Sigmoid colon (tissue), 7 donors: ENCODE measurements at places on chromosomes 6 and 20.
A peak's percentile ranks its signal among the peaks of the same experiment; 100 is the strongest.

GRCh38 chr20:51910321-51911050 is 108.2 kb upstream of the SALL4 start:
- DNase-seq = no peak

DNA sequence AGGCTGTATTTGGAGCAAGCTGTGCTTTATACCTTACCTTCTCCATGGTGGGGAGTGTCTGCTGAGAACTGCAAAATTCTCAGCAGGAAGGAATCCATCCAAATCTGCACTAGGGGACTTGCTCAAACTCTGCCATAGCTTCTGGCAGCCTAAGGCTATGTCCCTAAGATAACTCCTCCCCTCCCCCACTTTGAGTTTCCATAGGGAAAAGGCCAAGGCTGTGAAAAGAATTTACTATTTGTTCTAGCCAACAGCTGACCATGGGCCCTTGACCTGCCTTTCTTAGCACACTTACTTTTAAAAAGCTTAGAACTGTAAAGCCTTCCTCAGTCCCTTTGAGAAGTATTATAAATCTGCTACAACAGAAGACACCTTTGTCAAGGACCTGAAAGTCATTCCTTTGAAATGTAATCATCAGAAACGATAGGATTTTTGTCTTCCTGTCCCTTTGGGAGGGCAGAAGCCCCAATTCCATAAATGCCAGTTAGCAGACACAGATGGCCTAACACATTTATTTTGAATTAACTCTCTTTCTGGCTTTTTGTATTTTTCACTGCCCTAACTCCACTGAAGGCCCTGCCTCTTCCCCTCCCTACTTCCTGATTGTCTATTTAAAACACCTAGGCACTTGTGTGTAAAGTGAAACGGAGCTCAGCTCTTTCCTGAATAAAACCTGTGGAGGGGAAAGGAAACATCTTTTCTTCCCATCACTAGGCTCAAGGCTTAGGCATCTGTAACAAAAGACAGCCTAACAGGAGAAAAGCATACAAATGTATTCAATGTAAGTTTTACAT is 157.1 kb downstream of the AKAP7 start:
- DNase-seq = no peak

GRCh38 chr6:109351231-109352130 is 30.8 kb downstream of the CD164 start:
- no peak for DNase-seq

DNA sequence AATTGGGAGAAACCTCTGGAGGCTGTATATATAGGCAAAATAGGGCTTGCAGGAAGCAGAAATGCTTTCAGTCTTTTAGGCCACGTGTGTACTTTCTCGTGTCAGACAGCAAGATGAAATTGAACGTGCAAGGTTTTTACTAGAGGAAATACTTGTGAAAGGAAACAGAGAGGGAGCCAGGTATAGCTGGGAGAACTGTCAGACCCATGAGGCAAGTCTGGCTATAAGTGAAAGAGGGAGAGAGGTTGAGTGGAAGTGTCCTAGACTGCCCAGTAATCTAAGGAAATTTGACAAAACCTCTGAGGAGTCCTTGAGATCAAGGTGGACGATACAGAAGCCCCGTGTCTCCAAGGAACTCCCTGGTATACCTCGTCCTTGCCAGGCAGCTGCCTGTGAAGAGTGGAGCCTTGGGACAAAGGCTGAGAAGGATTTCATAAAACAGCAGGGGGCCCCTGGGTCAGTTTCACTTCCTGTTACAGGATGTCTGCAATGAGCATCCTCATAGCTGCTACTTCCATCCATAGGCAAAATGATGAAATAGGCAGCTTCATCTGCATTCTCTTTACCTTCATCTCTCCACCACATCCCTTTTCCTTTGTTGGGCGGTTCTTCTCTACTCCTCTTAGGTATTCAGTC is 114.4 kb upstream of the MAP3K7 start:
- DNase-seq = no peak

DNA sequence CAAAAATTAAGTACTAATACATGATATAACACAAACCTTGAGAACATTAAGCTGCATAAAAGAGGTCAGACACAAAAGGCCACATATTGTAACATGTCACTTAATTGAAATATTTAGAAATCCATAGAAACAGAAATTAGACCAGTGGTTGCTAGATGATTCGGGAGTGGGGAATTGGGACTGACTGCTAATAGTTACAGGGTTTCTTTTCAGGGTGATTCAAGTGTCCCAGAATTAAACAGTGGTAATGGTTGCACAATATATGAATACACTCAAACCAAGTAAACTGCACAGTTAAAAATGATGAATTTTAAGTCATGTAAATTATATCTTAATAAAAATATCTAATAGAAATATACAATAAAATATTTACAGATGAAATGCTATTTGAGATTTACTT is 174.5 kb downstream of the WDR27 start:
- no peak for DNase-seq

DNA sequence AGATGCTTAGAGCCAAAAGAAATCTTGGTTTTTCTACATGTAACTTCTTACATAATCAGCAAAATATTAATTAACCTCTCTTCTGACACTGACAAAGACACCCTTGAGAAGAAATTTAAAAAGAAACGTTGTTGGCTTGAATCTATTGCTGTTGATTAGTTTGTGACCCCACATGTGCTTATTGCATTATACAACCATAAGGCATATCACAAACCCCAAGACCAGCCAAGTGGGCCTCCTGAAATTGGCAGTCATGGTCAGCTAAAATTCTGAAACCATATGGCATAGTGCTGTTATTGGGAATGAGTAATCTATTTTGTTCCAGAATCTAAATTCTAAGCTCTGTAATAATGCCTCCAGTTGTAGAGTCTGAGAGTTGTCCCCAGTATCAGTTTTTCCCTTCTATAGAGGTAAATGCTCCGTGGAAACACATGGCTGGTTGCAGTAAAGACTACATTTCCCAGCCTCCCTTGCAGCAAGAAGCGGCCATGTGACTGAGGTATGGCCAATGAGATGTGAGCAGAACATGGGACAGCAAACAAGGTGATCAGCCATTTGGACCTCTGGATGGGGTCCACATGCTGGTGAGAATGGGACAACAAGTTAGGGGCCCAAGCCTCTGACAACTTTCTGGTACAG is 42.3 kb upstream of the PTPN1 start:
- no peak for DNase-seq

DNA sequence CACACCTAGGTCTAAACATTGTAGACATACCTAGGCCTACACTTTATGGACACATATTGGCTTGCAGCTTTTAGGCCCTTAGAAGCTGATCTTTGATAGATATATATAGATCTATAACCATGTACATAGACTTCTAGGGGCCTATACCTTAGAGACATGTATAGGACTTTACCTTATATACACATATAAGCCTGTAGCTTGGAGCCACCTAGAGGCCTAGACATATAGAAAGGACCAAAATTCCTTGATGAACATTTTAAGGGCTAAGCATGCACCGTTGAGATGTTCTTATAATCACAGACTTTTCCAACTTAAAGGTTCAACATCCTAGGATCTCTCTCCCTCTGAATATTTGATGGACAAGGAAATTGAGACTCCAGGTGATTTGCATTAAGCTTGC is 371.7 kb upstream of the SASH1 start:
- DNase-seq = no peak

DNA sequence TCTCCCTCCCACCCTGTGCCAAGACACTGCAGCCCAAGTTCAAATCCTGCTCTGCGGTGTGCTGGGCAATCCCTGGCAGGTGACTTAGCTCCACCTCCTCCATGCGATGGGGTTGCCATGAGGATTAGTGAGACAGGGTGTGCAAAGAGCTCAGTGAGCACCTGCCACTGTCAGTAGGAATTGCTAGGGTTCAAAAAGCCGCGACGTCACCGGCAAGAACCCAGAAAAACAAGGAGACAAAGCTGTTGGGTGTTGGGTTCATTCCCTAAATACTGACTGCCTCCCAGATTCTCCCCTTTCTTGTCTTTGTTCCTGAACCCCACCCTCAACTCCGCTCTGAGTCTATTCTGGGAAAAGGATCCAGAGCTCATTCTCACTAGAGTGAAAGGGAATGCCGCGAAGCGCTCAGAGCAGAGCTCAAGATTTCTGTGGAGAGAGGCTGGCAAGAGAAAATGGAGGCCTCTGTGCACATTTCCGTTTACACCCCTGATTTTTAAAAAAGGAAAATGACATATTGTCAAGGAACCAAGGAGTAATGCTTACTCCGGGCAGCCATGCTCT is 13.3 kb downstream of the PMEPA1 start:
- no peak for DNase-seq

DNA sequence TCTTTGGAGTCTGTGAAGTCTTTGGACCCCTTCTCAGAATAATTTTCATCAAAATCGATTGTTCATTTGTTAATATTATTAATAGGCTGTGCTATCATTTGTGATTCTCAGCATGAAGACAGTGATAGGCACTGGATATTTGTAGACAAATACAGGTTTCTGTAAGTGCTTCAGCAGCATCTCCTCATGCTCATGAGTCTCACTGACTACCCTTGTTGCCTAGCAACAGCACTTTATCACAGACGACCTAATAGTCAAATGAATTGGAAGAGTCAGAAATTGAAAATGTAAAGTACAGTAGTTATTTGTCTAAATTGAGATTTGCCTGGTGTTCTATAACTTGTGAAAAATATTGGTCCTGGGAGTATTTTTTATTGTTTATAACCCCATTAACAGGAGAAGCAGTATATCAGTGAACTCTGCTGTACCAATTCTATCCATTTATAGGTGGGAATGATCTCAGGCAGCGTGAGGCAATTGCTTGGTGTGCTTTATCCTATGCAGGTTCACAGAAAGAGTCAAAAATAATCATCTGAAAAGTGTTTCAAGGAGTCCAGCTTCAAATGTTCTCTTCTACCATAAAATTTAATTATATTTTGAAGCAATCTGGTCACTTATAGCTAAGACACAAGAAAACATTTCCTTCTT is 684.6 kb downstream of the RFPL4B start:
- no peak for DNase-seq

DNA sequence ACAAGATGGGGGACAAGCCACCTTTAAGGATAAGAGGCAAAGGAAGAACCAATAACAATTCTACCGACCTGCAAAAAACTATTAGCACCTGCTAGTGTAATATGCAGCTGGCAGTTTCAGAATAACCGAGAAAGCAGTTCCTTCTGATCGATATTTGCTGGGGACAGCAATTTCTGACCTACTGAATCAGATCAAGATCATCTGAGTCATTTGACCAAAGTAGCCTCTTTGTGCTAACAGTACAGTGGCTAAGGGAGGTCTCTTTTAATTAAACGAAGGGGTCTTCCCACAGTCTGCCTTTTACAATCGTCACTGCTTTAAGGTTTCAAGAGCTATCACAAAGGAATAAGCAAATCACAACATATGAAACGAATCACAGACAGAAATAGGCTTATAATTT is 318.9 kb downstream of the BTBD9 start:
- DNase-seq = no peak

DNA sequence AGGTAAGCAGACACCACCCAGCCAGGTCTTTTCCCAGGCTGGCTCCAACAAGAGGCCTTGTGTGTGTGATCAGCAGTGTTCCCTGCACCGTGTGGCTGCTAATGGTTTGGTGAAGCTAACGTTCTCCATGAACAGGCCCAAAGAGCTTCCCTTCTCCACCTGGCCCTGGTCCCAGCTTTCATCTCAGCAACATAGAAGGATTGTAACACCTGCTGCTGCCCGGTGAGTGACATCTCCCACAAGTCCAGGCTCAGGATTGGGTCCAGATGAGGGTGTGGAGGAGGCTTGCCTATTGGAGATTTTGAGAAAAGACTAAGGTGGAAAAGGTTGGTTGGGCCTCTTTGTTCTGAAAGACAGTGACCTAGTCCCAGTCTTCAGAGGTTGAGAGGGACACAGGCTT is 89.6 kb downstream of the TMEM242 start:
- peak; percentile 48 for DNase-seq

DNA sequence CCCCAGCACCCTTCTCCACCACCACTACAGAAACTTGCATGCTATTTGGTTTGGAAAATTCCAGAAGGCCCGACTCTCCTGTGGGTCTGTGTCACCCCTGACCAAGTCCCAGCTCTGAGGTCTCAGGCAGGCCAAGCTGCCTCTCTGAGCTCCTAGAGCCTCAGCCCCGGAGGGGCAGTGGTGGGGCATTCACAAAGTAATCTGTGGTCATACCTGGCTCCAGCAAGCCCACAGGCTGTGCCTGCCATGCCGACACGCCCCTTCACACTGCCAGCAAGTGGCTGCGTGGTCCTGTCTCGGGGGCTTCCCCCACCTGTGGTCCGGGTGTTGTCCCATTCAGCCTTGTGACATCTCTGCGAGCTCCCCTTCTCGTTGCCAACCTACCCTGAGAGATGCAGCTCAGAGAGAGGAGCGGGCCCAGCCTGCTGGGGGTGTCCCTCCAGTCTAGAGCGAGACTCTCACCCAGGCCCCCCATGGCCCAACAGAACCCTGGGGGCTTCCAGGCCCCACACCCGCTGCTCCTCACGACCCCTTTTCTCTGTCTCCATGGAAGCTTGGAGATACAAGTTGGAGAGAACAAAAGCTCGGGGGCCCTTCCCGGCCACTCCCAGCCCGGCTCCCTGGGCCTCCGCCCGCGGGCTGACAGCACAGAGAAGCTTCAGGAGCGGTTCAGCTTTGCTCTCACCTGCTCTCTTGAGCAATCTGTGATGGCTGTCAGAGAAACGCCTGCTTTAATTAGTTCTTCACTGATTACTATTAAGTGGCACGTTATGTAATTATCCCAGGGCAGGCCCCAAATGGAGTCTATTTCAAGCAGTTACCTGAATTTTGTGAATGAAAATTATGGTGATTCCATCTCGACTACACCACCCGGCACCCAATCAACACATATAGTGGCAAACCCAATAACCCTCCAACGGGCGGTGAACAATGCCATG is 147.7 kb upstream of the PHACTR3 start:
- peak; percentile 55 for DNase-seq

GRCh38 chr20:37358366-37359150 is 12.6 kb downstream of the SRC start:
- DNase-seq = peak; percentile 76

DNA sequence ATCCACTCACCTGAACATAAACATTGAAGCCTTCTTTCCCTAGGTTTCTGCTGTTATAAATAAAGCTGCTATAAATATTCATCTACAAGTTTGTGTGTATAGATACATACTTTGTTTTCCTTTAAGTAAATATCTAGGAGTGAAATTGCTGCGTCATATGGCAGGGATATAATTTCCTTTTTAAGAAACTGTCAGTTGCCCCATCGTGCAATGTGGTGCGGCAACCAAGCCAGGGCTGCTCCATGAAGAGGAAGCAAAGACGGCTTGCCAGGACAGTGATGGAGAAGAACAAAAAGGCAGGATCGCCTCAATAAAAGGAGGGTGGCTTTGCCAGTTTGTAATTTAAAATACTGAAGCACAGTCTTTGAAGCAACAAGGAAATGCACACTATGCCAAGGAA is 36.6 kb downstream of the CITED2 start:
- peak; percentile 74 for DNase-seq

- no peak for DNase-seq
These were observed 315.5 kb upstream of the ARID1B start for GRCh38 chr6:156461647-156462046.

- DNase-seq = no peak
These were observed 107.8 kb downstream of the OGFRL1 start for GRCh38 chr6:71396410-71396801.
